Hematopoietic multipotent progenitor cell treated with erythropoietin and hydrocortisone succinate and interleukin-3 and kit ligand, for 8 days (in vitro differentiated cells): ENCODE measurements at places on chromosomes 11 and 22.
A peak's percentile ranks its signal among the peaks of the same experiment; 100 is the strongest.

DNA sequence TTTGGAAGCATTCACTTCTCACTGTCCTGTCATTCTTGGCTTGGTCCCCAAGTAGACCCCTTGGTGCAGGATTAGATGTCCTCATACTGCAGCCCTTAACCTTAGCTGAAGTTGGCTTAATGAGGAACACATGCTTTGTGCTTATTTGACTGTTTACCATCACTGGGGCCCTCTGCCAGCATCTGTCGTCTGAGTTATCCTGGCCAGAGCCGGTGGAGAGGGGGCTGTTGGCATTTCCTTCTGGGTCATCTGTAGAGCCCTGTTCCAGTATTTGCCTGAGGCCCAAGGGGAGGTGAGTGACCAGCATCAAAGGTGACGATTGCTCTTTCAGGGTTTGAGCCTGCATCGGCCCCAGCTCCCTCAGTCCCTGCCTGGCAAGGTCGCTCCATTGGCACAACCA is 126.4 kb upstream of the RASSF10 start:
- no peak for DNase-seq

GRCh38 chr22:19879246-19879570 is 24.5 kb upstream of the GNB1L start:
- no peak for DNase-seq

GRCh38 chr11:130480186-130480585 is 31.7 kb downstream of the ADAMTS15 start:
- no peak for DNase-seq

DNA sequence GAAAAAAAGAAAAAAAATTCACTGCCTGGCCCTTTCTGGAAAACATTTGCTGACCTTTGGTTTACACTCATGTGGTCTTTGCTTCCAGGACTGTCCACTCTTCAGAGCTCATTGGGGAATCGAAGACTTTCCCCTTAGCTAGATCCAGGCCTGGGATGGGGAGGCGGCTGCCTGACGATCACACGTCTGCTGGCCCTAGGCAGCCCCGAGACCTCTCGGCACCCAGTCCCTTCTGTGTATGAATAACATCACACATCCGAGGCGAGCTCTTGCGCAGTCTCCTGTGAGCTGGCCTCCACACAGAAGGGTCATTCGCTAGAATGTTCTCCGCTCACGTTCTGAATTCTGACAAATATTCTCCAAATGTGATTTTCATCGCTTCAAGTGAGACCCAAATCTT is 25.7 kb upstream of the GAL start:
- DNase-seq: no peak

- DNase-seq: no peak
Measured at GRCh38 chr11:117863383-117863782, 13.1 kb downstream of the FXYD6 start.

DNA sequence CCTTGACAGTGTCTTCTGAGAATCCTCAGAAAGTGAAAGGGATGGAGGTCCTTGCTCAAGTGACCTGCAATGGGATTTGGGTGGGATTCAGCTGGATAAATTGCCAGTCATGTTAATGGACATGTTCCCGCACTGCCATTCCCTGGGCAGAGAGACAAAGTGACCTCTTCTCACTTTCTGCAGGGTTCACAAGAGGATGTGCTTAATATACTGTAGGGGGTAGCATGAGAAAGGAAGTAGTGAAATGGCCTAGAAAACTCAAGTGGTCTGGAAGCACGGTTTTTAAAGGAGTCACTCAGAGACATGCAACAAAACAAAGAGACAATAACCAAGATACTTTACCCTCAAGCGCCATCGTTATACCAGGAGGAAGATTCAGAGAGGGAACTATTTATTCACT is 70.2 kb downstream of the NELL1 start:
- DNase-seq: no peak

GRCh38 chr11:119691020-119691666 is 37.9 kb downstream of the NECTIN1 start:
- DNase-seq: peak; percentile 38

DNA sequence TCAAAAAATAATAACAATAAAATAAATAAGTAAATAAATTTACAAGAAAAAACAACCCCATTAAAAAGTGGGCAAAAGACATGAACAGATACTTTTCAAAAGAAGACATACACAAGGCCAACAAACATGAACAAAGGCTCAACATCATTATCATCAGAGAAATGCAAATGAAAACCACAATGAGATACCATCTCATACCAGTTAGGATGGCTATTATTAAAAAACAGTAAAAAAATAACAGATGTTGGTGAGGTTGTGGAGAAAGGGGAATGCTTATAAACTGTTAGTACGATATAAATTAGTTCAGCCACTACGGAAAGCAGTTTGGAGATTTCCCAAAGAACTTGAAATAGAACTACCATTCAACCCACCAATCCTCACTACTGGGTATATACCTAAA is 44.6 kb downstream of the PRCP start:
- DNase-seq: no peak

- peak; percentile 69 for DNase-seq
Measured at GRCh38 chr11:129992161-129992944, 10.3 kb downstream of the PRDM10 start.

DNA sequence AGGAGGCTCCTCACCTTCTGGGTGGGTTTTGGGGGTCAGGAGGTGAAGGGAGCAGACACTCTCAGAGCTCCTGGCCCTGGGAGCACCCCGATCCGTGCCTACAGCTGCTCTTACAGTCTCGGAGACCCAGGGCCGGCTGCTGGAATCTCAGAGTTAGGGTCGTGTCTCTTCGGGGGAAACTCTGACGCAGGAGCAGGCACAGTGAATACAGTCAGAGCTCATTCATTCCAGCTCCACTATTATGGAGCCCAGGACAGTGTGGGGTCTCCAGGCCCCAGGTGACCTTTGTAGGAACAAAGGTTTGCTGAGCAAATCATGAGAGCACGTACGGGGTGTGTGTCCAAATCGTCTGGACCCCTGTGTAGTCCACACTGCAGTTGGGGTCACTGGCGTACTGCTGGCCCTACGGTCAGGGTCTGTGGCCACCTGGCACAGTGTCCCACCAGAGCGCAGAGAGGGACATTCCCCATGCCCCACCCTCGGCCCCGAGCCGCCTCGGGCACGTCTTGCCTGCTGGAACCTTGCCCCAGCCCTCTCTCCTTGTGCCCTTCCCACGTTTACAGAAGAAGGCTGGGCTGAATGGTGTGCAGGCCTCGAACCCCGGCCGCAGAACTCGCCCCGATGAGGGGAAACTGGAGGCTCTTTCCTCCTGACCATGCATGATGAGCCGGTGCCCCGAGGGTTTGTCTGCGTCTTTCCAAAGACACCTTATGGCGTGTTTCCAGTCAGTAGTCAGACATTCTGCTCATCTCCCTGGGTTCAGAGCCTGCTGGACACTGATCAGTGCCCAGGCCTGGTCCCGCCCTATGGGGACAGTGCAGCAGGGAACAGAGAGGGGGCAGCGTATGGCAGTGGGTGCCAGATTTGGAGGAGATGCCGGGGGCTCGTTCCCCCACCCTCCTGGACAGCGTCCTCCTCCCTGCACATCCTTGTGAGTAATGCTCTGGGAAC is 1166.6 kb downstream of the BRD1 start:
- DNase-seq: no peak

DNA sequence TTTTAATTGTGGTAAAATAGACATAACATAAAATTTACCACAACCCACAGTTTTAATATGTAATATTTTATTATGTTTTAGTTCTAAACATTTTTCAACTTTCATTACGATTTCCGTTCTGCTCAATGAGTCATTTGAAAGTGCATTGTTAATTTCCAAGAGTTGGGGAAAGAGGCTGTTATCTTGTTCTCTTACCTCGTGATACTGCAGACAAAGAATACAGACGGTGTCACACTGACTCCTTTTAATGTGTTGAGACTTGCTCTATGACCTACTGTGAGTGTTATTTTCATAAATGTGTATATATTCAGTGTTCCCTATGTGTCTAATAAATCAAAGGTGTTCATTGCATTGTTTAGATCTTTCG is 10.8 kb upstream of the RAC2 start:
- peak; percentile 75 for DNase-seq

DNA sequence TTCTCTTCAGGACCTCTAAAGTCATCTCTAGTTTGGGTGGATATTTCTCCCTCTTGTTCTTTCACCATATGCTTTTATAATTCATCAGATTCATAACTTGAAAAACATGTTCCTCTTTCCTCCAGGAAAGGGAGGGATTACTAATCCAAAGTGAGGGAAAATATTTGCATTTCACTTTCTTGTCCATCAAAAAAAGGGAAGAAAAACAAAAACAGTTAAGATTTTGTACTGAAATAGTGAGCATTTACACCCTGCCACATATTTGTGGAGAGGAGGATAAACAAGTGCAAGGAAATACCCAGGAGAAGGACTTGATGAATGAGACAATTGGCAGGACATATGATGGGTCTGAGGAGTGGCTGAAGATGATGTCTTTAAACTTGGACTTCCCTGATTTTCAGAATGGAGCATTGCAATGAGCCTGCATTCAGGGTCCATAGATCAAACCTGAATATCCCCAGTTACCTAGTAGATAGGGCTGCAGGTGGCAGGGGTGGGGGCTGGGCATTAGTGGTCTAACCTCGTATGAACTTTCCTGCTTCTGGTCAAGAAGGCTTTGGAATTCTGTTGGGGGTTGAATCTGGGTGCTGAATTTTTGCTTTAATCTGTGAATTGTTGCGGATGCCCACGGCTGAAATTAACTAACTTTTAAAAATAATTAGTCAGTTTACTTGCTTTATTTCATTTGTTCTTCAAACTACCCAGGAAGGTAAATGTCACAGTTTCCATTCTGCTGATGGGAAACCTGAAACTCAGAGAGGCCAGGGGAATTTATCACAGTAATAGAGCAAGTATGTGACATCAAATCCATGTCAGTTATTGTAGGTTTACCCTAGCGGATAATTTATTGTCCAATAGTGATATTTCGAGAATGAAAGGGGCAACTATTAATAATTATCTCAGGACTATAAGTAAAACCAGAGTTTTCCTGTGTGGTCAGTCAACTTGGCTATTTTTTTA is 36.9 kb upstream of the TMEM123 start:
- DNase-seq: no peak

GRCh38 chr11:100863080-100863581 is 176.0 kb downstream of the ARHGAP42 start:
- DNase-seq: peak; percentile 99

DNA sequence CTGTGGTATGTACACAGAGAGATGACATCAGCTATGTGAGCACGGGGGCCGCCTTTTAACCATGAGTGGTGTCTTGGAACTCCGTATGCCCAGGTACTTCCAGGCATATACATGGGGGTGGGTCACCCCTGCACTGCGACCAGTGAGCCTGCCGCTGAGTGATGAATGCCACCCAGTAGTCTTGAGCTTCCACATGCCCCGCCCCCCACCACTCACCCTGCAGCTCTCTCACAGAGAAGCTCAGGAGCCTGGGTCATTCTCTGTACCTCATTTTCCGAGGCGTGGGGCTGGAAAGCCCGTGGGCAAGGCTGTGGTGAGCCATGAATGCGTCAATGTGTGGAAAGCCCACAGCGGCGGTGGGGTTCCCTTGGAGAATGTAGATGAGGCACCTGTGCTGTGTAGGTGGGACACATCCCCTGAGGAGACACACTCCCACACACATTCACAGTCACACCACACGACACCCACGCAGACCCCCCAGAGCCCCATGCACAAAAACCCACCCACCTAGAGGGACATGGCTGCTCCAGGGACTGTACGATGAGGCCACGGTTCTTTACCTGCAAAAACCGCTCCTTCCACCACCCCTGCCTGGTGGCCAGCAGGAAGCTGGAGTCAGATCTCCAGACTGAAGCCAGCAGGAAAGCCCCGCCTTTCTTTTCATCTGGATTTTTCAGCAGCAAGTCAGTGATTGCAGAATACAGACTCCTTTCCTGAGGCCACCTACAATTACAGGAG is 67.6 kb downstream of the PIWIL3 start:
- DNase-seq: no peak
